ENCODE measurements at places on chromosomes 6 and 20. TPM values are rescaled to one million over a fixed set of nuclear protein-coding genes. Genes with fewer than 3 reads are reported as not detected.

The PGBD1 gene
- 7.5 TPM for total RNA-seq

The HEY2 gene
- total RNA-seq = 15.3 TPM

The UBE3D gene
- 11.2 TPM for total RNA-seq

The ITPA gene
- total RNA-seq = 53.3 TPM

The SMLR1 gene
- total RNA-seq = not detected

The HDAC2 gene
- 86.7 TPM for total RNA-seq

The EYS gene
- total RNA-seq = 0.32 TPM

The SH3BGRL2 gene
- 24.4 TPM for total RNA-seq

The RSPH4A gene
- total RNA-seq = under 0.01 TPM

The SAMHD1 gene
- 26.0 TPM for total RNA-seq

The RAB44 gene
- not detected for total RNA-seq

The WFDC12 gene
- total RNA-seq = not detected

The RBM24 gene
- 1.3 TPM for total RNA-seq

The RAMACL gene
- 2.4 TPM for total RNA-seq

The DYNLT2 gene
- 0.97 TPM for total RNA-seq
